ENCODE measurements at places on chromosomes 7 and 10. TPM values are rescaled to one million over a fixed set of nuclear protein-coding genes. Genes with fewer than 3 reads are reported as not detected.
A peak's percentile ranks its signal among the peaks of the same experiment; 100 is the strongest.

- no peak for DNase-seq
Measured at GRCh38 chr7:127820732-127821085, 168.7 kb downstream of the SND1 start.

- DNase-seq, result no peak
Measured at GRCh38 chr7:133479456-133480065, 226.7 kb downstream of the EXOC4 start.

DNA sequence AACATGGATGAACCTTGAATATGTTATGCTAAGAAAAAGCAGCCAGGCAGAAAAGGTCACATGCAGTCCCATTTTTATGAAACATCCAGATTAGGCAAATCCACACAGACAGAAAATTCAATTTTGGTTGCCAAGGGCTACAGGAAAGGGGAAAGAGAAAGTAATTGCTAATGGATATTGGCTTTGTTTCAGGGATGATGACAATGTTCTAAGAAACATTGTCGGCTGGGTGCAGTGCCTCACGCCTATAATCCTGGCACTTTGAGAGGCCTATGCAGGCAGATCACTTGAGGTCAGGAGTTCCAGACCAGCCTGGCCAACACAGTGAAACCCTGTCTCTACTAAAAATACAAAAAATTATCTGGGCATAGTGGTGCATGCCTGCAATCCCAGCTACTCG lies 23.0 kb downstream of the ZNF33B start:
- DNase-seq, result no peak

- DNase-seq, result no peak
Measured at GRCh38 chr10:62433181-62433692, 59.1 kb downstream of the ZNF365 start.

GRCh38 chr10:132838346-132838970 lies 52.5 kb upstream of the NKX6-2 start:
- DNase-seq, result no peak

GRCh38 chr7:41465571-41465970 lies 237.3 kb downstream of the INHBA start:
- DNase-seq, result no peak

DNA sequence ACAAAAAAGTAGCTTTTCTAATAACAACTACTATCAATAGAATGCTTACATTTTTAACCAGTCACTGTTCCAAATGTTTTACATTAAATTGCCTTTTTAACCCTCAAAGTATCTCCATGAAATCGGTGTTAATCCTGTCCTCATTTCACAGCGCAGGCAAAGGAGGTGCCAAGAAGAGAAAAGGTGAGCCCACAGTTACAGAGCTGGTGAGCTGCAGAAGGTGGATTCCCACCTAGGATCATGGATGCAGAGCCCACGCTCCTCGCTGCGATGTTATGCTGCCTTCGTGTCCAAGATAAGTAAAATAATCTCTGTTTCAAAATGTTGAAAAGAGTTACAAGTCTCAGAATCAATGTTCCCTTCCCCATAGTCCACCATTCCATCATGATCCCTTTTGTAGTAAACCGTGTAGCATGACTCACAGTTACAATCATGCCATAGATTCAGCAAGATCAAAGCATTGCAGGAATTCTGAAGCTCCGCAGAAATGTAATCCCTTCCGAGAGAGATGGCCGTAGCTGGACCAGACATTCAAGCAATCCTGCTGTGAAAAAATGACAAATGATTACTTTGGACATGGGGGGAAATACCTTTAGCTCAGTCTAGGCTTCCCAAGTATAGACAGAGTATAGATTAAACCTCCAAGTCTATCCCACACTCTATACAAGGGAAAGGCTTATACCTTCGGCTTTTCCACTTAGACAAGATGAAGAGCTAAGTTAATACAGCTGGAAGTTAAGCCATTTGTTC lies 394.7 kb upstream of the AKR1E2 start:
- DNase-seq, result no peak

- DNase-seq, result no peak
Measured at GRCh38 chr10:1733720-1734119, 3.6 kb downstream of the ADARB2 start.

- peak; percentile 8 for DNase-seq
Measured at GRCh38 chr10:96719850-96720421, 378 bp downstream of the PIK3AP1 start.

DNA sequence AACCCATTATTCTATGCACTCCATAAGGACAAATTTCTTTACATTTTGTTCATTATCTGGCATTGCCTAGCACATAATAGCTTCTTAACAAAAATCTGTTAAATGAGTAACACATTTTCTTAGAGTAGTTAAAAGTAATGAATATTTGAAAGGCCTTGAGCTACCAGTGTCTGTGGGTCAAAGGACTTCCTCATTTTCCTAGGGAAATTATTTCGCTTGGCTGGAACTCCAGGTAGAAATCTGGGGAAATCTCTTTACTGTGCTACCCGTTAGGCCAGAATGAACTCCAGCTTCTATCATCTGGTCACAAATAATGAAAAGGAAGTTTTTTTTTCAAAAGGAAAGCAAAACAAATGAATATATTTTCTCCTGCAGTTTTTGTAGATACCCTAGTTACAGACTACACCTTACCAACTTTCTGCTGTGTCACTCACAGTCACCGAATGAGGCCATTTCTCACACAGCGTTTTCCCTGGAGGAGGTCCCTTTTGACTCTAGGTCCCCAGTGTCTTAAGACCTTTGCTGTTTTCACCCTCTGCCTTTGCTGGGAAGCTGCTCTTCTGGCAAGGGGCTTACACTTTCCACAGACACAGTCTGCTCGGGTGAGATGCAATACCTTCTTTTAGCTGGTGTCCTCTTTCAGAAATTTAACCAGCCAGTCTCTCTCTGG lies 1.6 kb downstream of the SAMD9L start:
- DNase-seq, result no peak

DNA sequence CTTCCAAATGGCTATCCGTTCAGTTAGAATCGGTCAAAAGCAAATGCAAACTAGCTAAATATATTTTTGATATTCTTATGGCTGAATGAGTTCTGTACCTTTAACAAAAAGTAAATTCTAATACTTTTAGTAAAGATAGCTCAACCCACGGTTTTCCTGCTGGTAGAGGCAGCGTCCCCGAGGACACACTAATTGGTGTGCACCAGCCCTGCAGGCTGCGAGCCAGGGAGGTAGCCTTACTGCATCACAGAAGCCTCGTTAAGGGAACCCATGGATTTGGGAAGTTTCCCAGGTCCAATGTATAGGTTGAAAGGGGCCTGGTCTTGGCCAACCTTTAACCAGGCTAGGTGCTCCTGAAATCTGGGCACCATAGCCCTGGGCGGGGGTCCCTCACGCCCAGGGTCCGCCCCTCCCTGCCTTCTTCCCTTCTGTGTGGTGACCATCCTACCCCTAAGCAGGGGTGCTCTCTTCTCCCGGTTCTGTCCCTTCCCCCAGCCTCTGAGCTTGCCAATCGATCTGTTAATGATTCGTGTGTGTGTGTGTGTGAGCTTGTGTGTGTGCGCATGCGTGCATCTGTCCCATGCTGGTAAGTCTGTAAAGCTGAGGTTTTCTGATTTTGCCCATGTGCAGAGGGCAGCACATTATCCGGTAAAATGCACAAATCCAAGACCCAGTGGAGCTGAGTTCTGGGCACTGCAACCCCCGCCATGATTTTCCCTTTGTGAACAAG lies 191.7 kb downstream of the TCERG1L start:
- DNase-seq, result no peak

DNA sequence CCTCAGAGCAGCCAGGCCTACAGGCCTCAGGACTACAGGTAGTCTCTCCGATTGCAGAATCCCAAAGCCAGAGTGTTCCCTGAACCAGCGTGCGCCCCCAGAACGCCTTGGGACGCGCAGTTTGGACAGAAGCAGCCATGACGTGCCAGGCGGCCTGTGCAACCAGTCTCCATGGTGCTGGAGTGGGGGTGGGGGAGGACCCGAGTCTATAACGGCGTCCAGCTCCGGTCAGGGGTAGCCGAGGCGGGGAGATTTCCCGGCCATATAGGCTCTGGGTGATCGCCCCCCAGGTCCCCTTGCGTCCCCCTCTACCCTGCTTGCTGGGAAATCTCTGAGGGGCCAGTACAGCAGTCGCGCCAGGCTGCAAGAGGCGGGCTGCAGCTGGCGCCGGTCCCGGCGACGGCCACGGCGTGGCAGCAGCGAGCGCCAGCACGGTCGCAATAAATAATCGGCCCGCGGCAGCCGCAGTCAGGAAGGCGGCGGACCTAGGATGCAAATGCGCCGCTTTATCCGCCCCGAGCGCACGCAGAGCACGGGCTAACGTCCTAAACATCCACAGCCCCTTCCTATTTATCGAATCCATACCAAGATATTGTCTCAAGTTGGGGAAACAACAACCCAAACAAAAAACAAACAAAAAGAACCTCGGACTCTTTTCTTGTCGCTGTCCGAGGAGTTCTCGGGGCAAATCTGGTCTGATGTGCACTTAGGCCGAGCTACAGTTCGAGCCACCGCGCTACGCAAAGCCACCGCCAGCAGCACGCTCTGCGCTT lies 1.6 kb downstream of the HOXA3 start:
- no peak for DNase-seq

DNA sequence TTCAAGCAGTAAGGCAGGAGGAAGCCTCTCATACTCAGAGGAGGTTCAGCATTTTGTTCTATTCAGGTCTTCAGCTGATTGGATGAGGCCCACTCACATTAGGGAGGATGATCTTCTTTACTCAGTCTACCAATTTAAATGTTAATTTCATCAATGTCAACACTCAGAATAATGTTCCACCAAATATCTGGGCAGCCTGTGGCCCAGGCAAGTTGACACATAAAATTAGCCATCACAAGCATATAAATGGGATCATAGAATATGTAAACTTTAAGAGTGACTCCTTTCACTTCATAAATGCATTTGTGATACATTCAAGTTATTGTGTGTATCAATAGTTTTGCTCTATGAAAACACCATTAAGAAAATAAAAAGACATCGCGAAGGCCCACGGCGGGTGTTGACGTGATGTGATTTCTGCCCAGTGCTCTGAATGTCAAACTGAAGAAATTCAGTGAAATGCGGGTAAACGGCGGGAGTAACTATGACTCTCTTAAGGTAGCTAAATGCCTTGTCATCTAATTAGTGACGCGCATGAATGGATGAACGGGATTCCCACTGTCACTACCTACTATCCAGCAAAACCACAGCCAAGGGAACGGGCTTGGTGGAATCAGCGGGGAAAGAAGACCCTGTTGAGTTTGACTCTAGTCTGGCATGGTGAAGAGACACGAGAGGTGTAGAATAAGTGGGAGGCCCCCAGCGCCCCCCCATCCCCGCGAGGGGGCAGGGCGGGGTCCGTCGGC lies 536.1 kb upstream of the AUTS2 start:
- no peak for DNase-seq

Gene PFKP
- 34.2 TPM for polyA plus RNA-seq

Gene EPDR1
- polyA plus RNA-seq, result 21.0 TPM
